Renal pelvis (tissue), 12 donors: ENCODE measurements at places on chromosomes 3 and 15. TPM values are rescaled to one million over a fixed set of nuclear protein-coding genes. Genes with fewer than 3 reads are reported as not detected.

GOLGA6C gene
- not detected for polyA plus RNA-seq

- DNase-seq = no peak
These were observed 138.8 kb downstream of the ZNF609 start for GRCh38 chr15:64599226-64599625.

- DNase-seq = no peak
These were observed 493.8 kb downstream of the AGBL1 start for GRCh38 chr15:86573476-86573875.

DNA sequence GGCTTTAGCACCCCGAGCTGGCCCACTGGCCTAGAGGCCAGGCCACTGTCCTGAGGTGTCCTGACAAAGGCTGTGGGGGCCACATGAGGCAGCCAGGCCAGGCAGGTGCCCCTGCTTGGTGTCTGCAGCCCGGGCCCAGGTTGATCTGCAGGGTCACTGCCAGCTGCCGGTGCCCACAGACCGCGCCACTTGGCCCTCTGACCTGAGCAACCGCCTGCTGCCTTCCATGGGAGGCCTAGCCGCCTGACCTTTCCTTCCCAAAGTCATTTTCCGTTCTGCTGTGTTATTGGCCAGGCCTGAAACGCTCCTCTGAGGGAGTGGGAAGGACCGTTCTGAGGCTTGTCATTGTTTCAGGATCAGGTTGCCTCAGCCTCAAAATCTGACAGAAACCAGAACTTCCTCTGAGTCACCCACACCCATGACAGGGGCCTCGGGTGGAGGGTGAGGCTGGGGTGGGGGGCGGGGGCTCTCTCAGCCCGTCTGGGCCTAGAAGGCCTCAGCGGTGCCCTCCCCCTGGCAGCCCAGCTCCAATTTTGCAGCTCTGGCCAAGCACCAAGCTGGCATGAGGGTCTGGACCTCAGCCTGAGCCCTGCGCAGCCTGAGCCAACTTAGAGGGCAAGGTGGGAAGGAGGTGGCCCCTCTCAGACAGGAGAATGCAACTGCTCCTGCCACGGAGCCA is 140.7 kb upstream of the MEF2A start:
- no peak for DNase-seq

MOBP gene
- polyA plus RNA-seq = 0.30 TPM
